ENCODE measurements at places on chromosomes 2 and 18.

- no peaks in the 10 kb centered on the region for H3K27me3 ChIP-seq
- H3K36me3 ChIP-seq, result no peaks in the 10 kb centered on the region
- H3K4me3 ChIP-seq, result no peak overlapping the region
- H3K4me1 ChIP-seq, result peaks cover 34% of the 10 kb centered on the region
- H3K27ac ChIP-seq, result no peak overlapping the region
These were observed 138.4 kb downstream of the FAM210A start for GRCh38 chr18:13587937-13588336.

- peaks cover 51% of the 10 kb centered on the region for H3K4me1 ChIP-seq
- H3K4me3 ChIP-seq, result no peak overlapping the region
- no peak overlapping the region for H3K27ac ChIP-seq
- peaks cover 2% of the 10 kb centered on the region for H3K36me3 ChIP-seq
- no peaks in the 10 kb centered on the region for H3K27me3 ChIP-seq
- no peak for DNase-seq
These were observed 28.5 kb upstream of the ACKR3 start for GRCh38 chr2:236541008-236541562.

DNA sequence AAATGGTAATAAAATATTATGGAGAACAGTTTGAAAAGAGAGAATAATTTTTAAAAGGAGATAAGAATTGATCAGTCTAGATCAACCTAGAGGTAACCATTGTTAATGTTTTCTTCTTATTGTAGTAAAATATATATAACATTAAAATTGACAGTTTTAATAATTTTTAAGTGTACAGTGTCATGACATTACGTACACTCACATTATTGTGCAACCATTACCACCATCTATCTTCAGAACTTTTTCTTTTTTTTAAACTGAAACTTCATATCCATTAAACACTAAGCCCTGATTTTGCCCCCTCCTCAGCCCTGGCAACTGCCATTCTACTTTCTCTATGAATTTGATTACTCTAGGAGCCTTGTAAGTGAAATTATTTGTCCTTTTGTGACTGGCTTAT lies 121.1 kb downstream of the LDLRAD4 start:
- no peak overlapping the region for H3K27ac ChIP-seq
- no peak for DNase-seq
- no peaks in the 10 kb centered on the region for H3K4me1 ChIP-seq
- no peaks in the 10 kb centered on the region for H3K27me3 ChIP-seq
- H3K4me3 ChIP-seq, result no peak overlapping the region
- no peaks in the 10 kb centered on the region for H3K36me3 ChIP-seq

- DNase-seq, result no peak
- H3K4me3 ChIP-seq, result no peak overlapping the region
- no peaks in the 10 kb centered on the region for H3K36me3 ChIP-seq
- H3K27me3 ChIP-seq, result no peaks in the 10 kb centered on the region
- no peaks in the 10 kb centered on the region for H3K4me1 ChIP-seq
These were observed 73.3 kb downstream of the TFCP2L1 start for GRCh38 chr2:121211689-121212151.

- H3K36me3 ChIP-seq, result no peaks in the 10 kb centered on the region
- H3K4me1 ChIP-seq, result no peaks in the 10 kb centered on the region
- H3K27ac ChIP-seq, result no peak overlapping the region
- DNase-seq, result no peak
- no peaks in the 10 kb centered on the region for H3K27me3 ChIP-seq
These were observed 60.0 kb upstream of the AGAP1 start for GRCh38 chr2:235433860-235434259.

All from B cell (primary cell).